Activated gamma-delta T cell (primary cell): ENCODE measurements at places on chromosomes 2 and 18.

DNA sequence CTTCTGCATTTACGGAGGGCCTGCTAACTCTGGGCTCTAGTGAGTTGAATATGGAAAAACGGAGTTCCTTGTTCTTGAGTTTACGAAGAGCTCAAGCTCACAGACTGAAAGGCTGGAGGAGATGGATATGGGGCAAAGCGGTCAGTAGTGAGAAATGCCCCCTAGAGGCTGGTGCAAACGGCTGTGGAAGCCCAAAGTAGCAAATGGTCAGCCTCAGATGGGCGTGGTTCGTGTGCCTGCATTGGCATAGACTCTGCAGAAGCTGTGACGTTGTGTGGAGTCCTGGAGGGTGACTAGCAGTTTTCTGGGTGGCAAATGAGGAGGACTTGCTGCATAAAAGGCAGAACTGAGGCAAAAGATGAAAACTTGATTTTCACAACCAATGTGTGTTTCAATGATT, 93.6 kb upstream of the TWIST2 start:
- no peak for DNase-seq

GRCh38 chr2:70357684-70358071, 55.8 kb upstream of the FAM136A start:
- no peak for DNase-seq

DNA sequence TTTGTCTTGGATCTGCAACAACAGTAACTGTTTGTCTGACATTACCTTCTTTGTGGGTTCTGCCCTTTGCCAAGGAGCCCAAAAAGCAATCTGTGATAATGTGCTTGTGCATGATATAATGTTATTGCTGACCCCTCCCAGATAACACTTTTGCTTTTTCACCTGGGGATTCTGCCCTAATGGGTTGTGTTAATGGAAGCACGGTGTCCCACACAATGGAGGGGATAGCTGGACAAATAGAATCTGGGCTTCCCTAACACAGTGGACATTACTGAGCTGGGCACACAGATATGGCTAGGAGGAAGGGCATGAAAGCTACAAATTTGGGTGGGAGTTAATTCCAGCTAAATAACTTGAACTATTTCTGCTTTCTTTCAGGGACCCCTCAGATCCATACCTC, 20.6 kb downstream of the PLB1 start:
- DNase-seq, result no peak

- no peak for DNase-seq
Observed at GRCh38 chr18:49355028-49355427, 105.4 kb downstream of the DYM start.

DNA sequence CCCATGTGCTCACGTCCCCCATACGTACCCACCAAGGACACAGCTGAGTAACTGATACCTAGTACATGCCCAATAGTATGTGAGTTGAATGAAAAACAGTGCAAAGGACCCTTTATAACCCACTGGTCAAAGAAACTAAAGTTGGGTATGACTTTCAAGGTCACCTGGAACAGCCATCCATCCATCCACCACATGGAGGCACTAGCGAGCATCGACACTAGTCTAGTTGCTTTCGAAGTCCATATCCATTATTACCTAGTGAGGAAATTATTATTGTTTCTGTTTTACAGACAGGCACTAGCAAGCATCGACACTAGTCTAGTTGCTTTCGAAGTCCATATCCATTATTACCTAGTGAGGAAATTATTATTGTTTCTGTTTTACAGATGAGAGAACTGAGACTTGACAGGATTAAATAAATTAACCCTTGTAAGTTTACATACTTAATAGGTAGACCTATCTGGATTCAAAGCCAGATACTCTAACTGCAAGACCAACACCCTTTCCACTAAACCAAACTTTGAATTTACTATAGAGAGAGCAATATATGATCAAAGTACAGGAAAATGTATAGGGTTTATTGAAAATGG, 233.7 kb downstream of the METTL4 start:
- no peak for DNase-seq
